ENCODE measurements at places on chromosomes 5 and 9. TPM values are rescaled to one million over a fixed set of nuclear protein-coding genes. Genes with fewer than 3 reads are reported as not detected.

The ARL14EPL gene
- 0.19 TPM for total RNA-seq

The STK10 gene
- total RNA-seq = 20.6 TPM

The ZNF300 gene
- 2.8 TPM for total RNA-seq

The CSF1R gene
- 0.10 TPM for total RNA-seq

The LCNL1 gene
- 0.10 TPM for total RNA-seq

The SPINK4 gene
- not detected for total RNA-seq

The ASTN2 gene
- 4.8 TPM for total RNA-seq

The PCDHGA6 gene
- 0.24 TPM for total RNA-seq

The ANKRD18B gene
- 6.7 TPM for total RNA-seq
